GM13977 (cell line): ENCODE measurements at places on chromosomes 16 and 17.

GRCh38 chr17:57114085-57114673 is 29.1 kb downstream of the AKAP1 start:
- DNase-seq, result peak; percentile 78

GRCh38 chr17:39659279-39660010 is 5.7 kb upstream of the TCAP start:
- DNase-seq, result no peak

DNA sequence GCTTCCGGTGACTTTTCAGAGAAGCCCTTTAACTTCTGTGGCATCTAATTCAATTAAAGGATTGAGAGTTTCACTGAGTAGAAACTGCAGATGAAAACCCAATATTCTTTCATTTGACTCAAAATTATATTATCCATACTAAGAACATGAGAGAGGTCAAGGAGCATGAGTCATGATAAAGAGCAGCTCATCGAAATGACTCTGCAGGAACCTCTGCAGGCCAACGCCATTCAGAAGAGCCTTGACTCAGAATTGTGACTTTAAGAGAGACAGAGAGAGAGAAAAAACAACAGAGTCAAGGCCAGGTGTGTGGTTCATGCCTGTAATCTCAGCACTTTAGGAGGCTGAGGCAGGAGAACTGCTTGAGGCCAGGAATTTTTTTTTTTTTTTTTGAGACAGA is 417.2 kb upstream of the XYLT1 start:
- no peak for DNase-seq

DNA sequence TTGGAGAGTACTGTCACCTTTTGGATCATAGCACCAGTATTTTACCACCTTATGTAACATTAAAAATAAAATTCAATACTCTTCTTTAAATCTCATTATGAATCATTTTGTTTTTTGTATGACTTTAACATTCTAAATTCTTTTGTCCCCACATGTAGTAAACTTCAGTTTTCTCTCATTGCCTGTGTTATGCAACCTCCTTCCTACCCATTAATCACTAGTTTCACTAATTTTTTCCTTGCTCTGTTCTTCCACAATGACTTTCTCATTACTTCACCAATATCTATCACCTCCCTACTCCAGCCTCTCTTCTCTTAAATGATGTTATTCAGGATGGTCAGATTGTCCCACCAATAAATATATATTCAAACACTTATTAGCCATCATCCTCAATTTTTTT is 68.7 kb downstream of the TTC19 start:
- DNase-seq, result no peak

- DNase-seq, result no peak
These were observed 66.0 kb downstream of the CDK12 start for GRCh38 chr17:39527220-39527813.

- no peak for DNase-seq
These were observed 184.2 kb downstream of the KCNJ2 start for GRCh38 chr17:70353408-70354092.

- peak; percentile 14 for DNase-seq
These were observed 59.5 kb downstream of the USP22 start for GRCh38 chr17:20983359-20983637.

DNA sequence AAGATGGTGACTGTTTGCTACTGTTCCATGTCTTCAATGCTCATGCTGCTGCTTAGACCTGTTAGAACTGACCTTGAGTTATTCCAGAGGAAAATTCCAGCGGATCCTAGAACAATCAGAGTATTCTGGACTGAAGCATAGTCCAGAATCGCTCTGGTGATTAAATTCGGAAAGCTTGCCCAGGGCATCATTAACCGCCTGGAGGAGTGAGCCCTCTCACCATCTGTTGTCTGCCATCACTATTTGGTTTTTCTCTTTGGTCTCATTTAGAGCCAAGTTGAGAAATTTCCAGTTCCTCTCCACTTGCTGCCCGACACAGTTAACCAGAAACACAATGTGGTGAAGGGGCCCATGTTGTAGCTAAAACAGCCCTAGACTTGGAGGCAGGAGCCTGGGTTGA is 104.1 kb downstream of the BMERB1 start:
- DNase-seq, result no peak

DNA sequence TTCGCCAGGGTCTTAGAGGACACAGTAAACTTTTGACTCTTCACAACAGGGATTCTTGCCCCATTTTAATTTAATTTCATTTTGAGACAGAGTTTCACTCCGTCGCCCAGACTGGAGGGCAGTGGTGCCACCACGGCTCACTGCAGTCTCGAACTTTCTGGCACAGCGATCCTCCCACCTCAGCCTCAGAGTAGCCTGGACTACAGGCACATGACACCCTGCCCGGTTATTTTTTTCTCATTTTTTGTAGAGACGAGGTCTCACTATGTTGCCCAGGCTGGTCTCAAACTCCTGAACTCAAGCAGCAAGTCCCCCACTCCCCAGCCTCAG is 329 bp upstream of the NLE1 start:
- DNase-seq, result no peak

DNA sequence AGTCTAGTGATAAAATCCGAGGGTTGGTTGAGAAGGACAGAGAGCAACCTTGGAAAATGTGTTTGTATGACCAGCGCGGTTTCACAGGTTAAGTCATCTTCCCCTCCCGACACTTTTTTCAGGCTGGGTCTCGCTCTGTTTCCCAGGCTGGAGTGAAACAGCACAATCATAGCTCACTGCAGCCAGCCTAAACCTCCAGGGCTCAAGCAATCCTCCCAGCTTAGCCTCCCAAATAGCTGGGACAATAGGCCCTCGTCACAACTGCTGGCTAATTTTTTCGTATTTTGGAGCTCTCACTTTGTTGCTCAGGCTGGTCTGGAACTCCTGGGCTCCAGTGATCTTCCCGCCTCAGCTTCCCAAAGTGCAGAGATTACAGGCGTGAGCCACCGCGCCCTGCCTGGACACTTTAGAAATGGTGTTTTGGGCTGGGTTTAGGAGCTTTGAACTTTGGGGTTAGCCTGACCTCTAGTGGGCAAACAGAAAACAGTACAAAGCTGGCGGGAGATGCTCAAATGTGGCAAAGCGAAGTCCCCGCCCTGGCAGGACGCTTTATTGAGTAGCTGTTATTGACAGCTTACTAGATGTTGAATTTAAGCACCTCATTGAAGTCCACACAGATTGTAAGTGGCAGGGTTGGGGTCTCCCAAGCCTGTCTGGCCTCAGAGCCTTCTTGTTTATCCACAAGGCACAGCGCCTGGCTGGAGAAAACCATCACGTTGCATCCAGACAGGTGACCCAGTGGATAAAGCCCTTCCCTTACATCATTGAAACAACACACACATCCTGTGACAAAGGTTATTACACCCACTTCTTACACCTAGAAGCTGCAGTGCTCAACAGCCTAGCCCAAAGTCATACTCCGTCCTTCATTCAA is 34.7 kb upstream of the RBBP6 start:
- peak; percentile 68 for DNase-seq

DNA sequence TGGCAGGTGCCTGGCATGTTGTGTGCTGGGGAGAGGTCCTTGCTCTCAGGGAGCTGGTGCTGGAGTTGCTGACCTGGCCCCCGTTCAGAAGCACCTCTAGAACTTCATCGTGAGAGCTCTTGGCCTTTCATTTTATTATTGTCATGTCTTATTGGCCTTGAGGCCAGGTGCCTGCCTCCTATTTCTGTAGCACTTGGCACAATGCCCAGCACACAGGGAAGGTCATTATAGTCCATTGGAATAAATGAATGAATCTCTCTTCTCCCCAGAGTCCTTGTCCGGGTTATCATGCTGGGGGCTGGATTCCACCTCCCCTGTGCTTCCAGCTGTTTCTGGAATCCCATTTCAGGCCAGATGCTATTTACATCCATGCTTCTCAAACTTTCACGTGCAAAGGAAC is 169.2 kb downstream of the HAPSTR1 start:
- no peak for DNase-seq

- no peak for DNase-seq
These were observed 82.1 kb upstream of the GNAO1 start for GRCh38 chr16:56109205-56109604.

DNA sequence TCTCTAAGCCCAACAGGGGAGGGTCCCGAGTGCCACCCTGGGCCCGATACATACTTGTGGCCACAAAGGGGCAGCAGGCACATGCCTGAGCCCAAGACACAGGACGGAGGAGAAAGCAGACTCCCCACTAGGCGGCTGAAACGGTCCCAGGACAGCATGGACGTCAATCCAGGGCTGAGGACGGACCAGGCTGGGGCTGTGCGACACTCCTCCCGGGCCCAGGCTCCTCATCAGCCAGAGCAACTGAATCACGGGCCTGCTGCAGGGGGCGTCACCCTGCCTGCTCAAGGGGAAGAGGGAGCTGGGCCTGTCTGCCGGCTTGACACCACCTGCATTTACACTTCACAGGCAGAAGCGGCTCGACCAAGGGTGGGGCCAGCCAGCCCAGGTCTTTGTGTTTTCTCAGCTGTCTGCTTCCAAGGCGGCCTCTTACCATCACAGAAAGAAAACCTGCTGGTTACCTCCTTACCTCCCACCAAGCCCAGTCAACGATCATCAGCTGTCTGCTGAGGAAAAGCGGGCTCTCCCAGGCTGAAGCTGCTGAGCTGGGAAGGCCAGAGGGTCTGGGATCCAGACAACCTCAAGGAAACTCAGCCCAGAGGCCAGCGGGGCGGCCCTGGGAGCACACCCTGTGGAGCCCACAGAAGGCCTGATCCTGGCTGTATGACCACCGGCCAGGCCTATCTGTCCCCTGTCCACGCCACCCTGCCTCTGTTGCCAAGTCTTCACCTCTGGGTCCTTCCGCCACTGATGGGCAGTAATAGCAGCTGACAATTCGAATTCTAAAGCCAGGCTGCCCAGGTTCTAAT is 26.4 kb downstream of the KIFC3 start:
- DNase-seq, result no peak

DNA sequence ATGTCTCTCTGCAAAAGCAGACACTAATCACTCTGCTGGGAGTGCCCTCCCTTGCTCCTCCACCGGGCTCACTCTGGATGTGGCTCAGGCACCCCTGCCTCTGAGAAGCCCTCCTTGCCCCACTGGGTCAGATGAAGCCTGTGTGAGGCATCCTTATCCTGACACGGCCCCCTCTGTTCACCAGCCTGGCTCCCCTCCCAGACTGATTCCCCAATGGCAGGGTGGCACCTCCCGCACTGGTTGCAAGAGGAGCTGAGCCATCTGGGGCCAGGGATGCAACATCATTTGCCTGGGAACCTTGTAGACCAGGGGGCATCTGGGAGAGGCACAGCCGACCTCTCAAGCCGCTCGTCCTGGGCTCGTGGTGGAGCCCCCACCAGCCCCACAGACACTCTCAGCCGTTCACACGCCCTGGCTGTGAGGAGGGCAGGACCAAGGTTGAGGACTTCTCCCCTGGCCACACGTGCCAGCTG is 6.7 kb downstream of the SMTNL2 start:
- no peak for DNase-seq

DNA sequence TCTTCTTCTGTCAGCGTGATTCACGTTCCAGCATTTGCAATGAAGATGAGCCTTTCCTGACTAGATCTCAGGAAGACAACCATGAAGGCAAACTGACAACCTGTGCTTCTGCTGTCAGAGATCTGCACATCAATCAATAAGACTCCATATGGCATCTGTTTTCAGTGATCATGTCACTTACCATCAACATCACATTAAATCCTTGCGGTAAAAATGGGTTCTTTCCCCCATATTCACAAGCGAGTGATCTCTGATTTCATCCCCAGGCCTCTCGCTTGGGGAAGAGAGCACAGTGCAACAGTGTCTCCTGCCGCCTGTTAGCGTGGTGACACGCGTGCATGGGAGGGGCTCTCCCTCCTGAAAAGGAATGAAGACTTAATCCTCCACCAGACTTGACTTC is 11.1 kb downstream of the NACA2 start:
- no peak for DNase-seq

GRCh38 chr17:44492706-44493272 is 10.4 kb downstream of the GPATCH8 start:
- DNase-seq, result no peak
